Memory B cell (primary cell): ENCODE measurements at places on chromosomes 11 and 22.

GRCh38 chr11:117985953-117986887, at the start of gene IL10RA:
IL10RA (plus strand) TSS chr11:117986394; CDS start chr11:117986468, 74 bp downstream.
- peak; percentile 89 for DNase-seq

DNA sequence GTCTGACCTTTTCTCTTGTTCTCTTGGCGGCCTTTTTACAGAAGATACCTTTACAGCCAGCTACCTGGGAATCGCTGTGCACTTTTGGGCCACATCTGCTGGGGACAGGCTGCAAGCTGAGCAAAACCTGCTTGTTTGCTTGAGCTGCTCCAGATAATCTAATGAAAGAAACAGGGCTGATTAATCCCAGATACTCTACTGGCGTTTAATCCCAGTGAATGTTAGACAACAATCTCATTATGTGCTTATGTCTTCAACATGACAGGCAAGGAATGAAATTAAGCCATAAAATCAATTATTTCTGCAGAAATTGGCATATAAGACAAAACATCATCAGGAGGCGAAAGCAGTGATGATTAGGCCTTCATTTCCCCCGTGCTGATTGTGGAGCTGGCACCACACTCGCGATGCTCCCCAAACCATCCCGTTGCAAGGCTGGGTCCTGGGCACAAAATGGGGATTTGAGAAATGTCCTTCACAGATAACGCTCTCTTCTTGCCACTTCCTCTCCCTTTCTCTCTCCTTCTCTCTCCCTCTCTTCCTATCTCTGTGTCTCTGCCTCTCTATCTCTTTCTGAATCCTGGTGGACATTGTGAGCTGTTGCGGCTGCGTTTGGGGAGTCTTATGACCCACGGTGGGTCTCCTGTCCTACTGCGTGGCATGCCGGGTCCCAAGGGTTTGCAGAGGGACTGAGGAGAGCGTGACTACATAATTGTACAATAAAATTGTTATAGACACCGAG, 1053.8 kb downstream of the TBC1D22A start:
- no peak for DNase-seq

- no peak for DNase-seq
These were observed 103.0 kb upstream of the CD44 start for GRCh38 chr11:35035894-35036408.

DNA sequence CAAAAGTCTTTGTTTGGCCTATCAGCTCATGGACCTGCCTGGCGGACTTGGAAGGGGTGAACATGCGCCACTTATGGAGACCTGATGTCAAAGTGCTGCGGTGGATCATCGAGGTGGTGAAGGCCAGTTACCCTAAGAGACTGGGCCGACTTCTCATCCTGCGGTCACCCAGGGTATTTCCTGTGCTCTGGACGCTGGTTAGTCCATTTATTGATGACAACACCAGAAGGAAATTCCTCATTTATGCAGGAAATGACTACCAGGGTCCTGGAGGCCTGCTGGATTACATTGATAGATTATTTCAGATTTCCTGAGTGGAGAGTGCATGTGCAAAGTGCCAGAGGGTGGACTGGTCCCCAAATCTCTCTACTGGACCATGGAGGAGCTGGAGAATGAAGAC, 17.9 kb downstream of the ALKBH3 start:
- no peak for DNase-seq

- DNase-seq: no peak
These were observed 6.4 kb upstream of the ATG16L2 start for GRCh38 chr11:72807792-72808191.

DNA sequence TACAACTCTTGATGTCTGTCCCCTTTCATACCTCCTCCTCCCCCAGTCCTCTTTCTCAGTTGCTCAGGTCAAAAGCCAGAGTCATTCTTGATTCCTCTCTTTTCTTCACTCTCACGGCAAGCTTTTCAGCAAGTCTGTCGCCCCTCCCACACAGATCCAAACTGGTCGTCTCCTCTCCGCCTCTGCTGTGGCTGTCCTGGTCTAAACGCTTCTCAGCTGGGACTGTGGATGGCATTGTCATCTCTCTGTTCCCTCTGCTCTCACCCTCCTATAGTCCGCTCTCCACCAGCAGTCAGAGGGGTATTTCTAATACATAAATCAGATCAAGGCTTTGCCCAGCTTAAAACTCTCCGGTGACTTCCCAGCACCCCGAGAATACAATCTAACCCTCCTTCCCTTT, 46.8 kb upstream of the SPATA19 start:
- DNase-seq: no peak

- peak; percentile 35 for DNase-seq
These were observed 2.0 kb downstream of the TENM4 start for GRCh38 chr11:79438631-79439409.
